Activated CD4-positive, alpha-beta T cell treated with anti-CD3 and anti-CD28 coated beads, Interleukin-2, amount 10 ng/mL, durations not matched to agents 7 days and 5 days (primary cell): ENCODE measurements at places on chromosomes 6 and 20.

DNA sequence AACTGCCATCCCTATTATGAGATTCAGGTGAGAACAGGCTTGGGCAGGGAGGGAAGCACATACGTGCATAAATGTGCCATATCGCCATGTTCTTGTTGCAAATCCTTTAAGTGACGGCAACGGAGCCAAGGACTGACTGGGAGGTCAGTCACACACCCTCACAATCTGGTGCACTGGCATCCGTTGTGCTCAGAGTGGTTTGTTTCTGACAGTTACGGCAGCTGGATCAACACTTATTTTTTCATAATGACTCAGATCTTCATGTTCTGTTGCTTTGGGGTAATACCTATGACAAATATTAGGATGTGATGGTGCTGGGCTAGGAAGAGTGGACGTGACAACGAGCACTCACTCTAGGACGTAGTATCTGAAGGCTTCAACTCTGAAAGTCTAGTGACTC is 56.2 kb upstream of the PREP start:
- DNase-seq: no peak

DNA sequence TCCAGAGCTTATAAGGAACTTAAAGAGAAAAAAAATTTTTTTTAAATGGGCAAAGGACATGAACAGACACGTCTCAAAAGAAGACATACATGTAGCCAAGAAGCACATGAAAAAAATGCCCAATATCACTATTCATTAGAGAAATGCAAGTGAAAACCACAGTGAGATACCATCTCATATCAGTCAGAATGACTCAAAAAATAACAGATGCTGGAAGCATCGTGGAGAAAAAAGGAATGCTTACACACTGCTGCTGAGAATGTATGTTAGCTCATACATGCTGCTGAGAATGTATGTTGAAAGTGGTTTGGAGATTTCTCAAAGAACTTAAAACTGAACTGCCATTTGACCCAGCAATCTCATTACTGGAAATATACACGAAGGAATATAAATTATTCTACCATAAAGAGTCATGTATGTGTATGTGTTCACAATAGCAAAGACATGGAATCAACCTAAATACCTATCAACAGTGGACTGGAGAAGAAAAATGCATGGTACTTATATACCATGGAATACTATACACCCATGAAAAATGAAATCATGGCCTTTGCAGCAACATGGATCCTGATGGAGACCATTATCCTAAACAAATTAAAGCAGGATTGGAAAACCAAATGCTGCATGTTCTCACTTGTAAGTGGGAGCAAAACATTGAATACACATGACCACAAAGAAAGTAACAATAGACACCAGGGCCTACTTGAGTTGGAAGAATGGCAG is 5.2 kb downstream of the OR11A1 start:
- DNase-seq: no peak

- no peak for DNase-seq
Observed at GRCh38 chr6:14001329-14002012, 76.7 kb downstream of the RNF182 start.

DNA sequence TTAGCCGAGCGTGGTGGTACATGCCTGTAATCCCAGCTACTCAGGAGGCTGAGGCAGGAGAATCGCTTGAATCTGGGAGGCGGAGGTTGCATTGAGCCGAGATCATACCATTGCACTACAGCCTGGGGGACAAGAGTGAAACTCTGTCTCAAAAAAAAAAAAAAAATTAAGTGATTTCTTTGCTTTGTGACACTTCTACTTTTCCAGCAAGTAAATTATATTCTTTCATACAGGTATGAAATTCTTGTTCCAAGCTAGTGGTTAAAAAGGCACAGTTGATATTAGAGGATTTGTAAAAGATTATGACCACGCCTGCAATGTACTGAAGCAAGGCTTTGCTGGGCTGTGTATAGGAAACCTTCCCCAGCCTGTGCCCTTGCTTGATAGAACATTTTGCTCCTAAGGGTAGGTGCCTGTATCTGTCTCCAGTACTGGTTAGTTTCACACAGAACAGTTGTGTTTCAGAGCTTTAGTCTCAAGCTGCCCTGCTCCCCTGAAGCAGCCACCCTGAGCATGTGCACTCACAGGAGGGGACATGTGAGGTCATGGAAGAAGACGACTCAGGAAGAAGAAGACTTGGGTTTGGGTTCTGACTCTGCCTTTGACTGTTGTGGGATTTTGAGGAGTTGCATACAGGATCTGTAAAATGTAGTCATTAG is 10.2 kb downstream of the PTPN1 start:
- peak; percentile 41 for DNase-seq

DNA sequence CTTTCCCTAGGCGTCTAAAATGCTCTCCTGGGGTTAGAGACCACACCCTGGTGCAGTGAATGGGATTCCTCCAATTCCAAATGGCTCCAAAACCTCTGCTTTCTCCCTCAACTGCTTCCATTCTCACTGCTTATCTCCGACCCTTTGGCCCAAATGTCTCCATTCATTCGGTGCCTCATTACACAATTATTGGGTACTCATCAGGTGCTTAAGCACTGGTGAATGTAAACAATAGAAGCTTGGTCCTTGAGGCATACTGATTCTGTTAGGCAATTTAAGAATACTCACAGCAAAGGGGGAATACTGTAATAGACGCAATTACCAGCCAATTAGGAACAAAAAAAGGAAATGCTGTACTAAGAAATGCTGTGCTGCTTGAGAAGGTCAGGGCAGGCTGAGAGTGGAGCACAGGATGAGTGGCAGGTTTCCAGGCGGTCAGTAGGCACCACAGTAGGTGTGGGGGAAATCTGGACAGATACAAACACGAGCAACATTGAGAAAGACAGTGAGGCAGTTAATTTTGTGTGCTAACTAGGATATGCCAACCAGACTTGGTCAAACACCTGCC is 23.0 kb downstream of the GMDS start:
- no peak for DNase-seq

DNA sequence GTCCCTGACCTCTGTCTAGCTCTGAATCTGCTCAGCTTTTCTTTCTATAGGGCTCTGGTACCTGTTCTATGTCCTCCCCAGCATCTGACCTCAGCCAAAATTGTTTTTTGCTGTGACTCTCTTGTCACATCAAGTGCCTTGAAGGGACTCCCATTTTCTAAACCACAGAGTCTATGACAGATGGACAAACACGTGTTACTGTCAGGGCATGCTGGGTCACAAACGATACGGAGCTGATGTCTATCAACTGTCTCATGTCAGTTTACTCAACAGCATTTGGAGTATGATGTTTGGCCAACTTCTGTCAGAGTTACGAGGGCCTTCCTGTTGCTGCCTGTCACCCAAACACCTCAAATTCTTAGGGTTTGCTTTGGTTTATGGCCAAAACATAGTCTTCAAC is 20.5 kb downstream of the ID4 start:
- DNase-seq: no peak

- DNase-seq: no peak
Observed at GRCh38 chr20:15857173-15857784, 716.0 kb downstream of the KIF16B start.

- no peak for DNase-seq
Observed at GRCh38 chr20:29318871-29319461, 1938.5 kb upstream of the DEFB115 start.

DNA sequence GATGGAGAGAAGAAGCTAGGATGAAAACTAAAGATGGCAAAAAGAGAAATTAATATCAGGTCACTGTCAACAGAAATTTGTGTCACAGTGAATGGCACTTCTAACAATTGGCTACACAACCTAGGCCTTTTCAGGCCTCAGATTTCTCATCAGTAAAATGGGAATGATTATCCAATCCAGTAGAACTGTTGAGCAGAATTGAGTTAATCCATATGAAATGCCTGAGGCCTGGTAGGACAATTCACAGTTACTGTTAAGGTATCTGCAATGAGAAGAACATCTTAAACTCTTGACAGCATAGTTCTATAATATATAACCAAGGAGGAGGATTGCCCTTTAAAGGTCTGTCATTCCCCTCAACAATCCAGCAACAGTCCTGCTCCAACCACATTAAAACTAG is 217.9 kb upstream of the ZNF217 start:
- DNase-seq: no peak

DNA sequence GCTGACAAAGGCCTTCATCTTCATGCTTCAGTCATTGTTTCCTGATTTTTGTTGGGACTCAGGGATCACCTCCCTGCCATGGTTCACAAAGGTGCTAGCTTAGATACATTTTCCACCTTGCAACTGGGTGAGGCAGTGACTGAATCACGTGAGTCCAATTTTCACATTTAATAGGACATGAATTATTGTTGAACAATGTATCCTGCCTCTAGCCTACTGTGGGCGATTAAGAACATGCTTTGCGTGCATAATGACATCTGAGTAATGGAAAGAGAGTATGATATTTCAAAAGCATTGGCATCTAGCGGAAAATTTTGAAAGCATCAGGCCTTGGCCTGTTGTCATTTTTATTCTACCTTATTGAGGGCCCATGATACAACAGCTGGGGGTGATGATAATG is 199.2 kb upstream of the JAG1 start:
- DNase-seq: no peak

DNA sequence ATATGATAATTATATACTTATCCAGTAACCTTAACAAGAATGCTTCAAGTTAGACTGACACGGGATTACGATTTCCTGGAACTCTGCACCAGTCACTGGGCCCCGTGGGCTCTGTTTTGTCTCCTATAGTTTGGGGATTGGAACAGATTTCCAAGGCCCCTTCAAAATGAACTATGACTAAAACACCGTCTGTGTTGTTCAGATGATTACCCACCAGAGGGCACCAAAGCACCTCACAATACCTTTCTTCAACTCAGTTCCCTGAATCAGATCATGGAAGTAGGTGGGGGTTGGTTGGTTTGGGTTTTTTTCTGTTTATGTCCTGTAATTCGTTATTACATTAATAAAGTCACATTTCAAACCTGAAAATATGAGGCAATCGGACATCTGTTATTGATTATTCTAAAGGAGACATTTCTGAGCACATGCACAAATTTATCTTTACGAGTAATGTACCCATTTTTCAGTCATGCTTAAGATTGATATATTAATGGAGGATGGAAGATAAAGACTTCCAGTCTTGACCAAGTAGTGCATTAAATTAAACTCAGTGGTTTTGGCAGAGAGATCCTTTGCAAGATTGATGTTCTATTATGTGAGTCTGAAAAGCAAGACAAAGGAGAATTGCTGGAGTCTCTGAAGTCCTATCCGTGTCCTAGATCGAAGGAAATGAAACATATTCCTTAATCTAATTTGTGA is 112.0 kb upstream of the COL21A1 start:
- peak; percentile 68 for DNase-seq

GRCh38 chr6:149079911-149080491 is 237.5 kb upstream of the TAB2 start:
- no peak for DNase-seq

- DNase-seq: no peak
Observed at GRCh38 chr20:47392015-47392720, 35.7 kb upstream of the ZMYND8 start.

GRCh38 chr20:35767683-35768481 is 3.9 kb upstream of the PHF20 start:
- peak; percentile 83 for DNase-seq

GRCh38 chr6:27816906-27817305 is 95.3 kb downstream of the OR2B2 start:
- no peak for DNase-seq

DNA sequence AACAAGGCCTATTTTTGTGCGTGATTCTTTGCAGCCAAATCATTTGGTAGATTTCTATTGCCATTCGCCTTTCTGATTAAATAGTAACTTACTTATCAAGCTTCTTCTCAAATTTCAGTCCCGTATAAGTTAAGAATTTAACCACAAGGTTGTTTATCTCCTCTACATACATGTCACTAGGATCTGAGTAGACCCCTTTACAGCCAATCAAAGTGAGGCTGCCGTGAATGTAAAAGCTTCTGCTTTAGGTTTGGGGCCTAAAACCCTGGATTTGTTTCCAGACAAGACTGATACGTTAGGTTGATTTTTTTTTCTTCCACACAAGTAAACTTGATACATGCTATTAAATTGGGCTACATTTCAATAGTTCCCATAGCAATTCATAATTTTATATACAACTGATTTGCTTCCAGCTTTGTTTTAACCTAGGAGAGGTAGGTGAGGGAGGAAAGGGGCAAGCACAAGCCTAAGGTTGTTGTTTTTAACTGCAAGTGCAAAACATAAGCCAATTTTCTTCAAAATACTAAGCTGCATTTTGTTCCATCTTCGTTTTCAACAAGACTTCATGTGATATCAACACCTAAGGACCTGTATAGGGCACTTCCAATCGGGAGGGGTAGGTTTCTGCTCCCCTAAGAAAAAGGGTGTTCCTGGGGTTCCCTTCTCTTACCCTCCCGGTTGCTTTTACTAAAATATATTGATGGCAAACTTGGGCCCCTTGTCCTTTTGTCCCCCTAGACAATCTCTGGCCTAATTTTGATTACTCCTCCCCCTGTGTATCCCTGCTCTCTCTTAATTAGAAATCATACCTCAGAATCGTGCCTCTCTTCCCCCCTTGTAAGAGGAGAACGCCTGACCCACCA is 1.7 kb downstream of the RANBP9 start:
- DNase-seq: peak; percentile 33

DNA sequence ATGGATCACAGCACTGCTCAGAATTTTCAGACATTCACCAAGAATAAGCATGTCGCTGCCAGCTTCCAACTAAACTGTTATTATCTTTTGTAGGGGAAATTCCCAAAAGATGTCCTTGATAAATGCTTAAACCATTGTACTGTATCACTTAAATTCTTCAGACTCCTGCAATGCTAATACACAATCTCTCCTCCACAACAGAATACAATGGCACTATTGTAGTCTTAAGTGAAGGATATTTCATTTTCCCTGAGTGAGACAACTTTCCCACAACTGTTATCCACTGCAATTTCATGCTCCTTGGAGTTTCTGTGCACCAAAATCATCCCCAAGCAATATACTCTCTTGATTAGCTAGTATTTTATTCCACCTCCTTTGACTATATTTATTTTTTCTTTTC is 189.7 kb downstream of the COL9A1 start:
- DNase-seq: no peak

- DNase-seq: no peak
Observed at GRCh38 chr20:50398821-50399554, 111.2 kb upstream of the PTPN1 start.

- DNase-seq: no peak
Observed at GRCh38 chr20:10667560-10668167, 6.1 kb downstream of the JAG1 start.

DNA sequence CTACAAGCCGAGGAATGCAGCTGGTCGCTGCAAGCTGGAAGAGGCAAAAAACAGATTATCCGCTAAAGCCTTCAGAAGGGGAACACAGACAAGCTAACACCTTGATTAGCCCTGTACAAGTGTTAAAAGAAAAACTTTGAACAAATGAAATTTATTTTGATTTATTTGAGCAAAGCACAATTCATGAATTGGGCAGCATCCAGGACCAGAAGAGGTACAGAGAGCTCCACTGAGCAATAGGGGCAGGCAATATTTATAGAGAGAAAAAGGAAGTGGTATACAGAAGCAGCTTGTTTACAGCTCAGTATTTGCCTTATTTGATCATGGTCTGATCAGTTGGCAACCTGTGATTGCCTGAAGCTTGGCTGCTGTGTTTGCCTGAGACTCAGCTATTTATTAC is 17.6 kb downstream of the HLA-DOB start:
- DNase-seq: no peak

- no peak for DNase-seq
Observed at GRCh38 chr6:143125455-143125854, 64.8 kb downstream of the AIG1 start.
